ENCODE measurements at places on chromosomes 2 and 18. TPM values are rescaled to one million over a fixed set of nuclear protein-coding genes. Genes with fewer than 3 reads are reported as not detected.

GGCX gene
- total RNA-seq, result 57.4 TPM

SERPINB12 gene
- not detected for total RNA-seq

COL4A4 gene
- total RNA-seq, result 0.11 TPM

DNA sequence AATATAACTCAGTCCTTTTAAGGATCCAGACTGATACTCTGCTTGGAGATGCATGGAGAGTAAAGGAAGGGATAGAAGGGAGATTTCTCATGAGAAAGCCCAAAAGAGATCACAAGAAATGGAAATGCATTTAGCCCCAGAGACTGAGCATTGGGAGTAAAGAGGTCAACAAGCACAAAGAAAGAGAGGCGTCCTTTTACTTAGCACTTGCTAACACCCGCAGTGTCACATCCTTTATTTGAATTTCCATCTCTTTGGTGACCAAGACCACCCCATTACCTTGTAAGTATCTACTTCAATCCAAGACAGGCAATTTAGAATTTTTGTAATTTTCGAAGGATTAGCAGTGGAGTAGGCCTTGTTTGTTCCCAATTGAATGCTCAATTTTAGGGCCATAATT lies 111.8 kb upstream of the DCC start:
- no peak overlapping the region for H3K4me3 ChIP-seq
- H3K36me3 ChIP-seq, result no peaks in the 10 kb centered on the region
- no peak overlapping the region for H3K27ac ChIP-seq
- H3K4me1 ChIP-seq, result no peaks in the 10 kb centered on the region
- DNase-seq, result no peak

DNA sequence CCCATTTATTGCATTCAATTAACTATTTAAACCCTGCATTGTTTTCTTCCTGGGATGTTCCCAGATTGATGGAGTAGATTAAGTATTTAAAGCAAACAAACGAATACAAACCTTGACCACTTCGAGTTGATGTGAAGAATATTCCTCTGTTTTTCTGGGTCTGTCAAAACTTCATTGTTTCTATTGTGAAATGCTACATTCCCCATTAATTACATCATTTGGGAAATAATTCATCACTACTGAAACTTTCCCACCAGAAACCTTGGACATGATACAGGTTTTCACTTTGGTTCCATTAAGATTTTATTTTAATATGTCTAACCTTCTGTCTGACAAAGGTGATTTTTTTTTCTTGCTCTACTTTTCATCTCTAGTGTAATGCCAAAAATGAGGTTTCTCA lies 365.1 kb upstream of the ETAA1 start:
- H3K36me3 ChIP-seq, result peaks cover 6% of the 10 kb centered on the region
- no peak overlapping the region for H3K27ac ChIP-seq
- H3K4me3 ChIP-seq, result no peak overlapping the region
- DNase-seq, result no peak
- no peaks in the 10 kb centered on the region for H3K27me3 ChIP-seq
- peaks cover 27% of the 10 kb centered on the region for H3K4me1 ChIP-seq

DNA sequence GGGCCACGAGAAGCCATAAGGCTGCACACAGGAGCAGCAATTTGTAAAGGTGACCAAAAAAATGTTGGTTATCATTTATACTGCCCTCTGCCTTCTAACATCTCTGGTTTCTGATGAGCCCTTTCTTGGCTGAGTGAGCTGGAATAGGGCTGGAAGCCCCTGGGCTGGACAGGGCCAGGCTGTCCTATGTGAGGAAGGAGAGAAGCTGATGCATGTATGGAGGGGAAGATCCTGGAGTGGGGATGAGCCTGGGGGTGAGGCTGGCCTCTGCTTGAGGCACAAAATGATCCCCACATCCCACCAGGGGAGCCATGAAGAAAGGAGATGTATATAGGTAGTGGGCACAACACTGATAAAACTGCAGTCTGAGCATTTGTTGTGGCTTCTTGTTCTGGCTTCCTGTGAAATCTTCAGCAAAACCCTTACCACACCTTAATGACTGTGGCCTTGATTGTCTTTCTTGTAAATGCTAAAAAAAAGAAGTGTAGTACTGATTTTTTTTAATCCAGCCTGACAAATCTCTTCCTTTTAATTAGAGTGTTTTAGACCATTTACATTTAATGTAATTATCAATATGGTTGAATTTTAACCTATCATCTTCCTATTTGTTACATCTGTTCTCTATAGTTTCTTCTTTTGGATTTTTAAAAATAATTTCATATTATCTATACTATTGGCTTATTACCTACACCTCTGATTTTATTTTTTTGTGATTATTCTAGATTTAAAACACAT lies 5.6 kb downstream of the SNED1 start:
- H3K27me3 ChIP-seq, result peaks cover 29% of the 10 kb centered on the region
- no peak for DNase-seq
- H3K4me3 ChIP-seq, result no peak overlapping the region
- peaks cover 3% of the 10 kb centered on the region for H3K4me1 ChIP-seq

Data from mesothelial cell of epicardium (in vitro differentiated cells).